ENCODE measurements at places on chromosomes 1 and 21.

- no peak for DNase-seq
Observed at GRCh38 chr1:244173240-244173639, 122.2 kb downstream of the ZBTB18 start.

GRCh38 chr1:195251900-195252299 lies 1356.3 kb downstream of the KCNT2 start:
- no peak for DNase-seq

GRCh38 chr1:165431079-165431478 lies 13.8 kb downstream of the RXRG start:
- DNase-seq: no peak

- no peak for DNase-seq
Observed at GRCh38 chr21:34915364-34915841, 133.7 kb downstream of the RUNX1 start.

DNA sequence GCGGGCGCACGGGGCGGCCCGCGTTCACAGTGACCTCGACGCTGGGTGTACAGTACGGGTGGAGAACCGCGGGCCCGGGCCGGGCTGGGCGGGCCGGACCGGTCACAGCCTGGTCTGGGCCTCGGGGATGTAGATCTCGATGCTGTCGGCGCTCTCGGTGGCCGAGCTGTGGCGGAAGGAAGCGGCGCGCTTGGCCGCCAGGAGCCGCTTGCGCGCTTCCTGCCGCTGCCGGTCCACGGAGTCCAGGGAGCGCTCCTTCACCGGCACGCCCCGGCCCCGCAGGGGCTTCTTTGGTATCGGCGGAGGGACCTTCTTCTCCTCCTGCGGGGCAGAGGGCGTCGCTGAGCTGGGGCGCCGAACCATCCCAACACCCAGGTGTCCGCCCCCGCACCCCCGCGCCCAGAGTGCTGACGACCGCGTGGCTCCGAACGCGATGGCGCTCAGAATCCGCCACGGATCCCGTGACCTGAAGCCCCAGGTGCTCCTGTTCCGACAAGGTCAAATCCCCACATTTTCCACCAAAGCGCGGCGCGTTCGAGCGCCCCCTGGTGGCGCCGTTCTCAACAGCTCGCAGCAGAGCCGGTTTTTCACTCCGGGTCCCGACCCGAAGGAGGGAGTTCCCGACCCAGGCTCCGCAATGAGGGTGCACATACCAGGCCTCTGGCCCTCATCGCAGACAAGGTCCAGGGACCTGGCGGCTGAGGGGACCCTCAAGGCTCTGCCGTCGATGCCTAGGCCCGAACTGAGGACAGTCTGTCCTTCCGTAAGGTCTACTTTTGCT lies 6.6 kb upstream of the SMIM12 start:
- peak; percentile 89 for DNase-seq

DNA sequence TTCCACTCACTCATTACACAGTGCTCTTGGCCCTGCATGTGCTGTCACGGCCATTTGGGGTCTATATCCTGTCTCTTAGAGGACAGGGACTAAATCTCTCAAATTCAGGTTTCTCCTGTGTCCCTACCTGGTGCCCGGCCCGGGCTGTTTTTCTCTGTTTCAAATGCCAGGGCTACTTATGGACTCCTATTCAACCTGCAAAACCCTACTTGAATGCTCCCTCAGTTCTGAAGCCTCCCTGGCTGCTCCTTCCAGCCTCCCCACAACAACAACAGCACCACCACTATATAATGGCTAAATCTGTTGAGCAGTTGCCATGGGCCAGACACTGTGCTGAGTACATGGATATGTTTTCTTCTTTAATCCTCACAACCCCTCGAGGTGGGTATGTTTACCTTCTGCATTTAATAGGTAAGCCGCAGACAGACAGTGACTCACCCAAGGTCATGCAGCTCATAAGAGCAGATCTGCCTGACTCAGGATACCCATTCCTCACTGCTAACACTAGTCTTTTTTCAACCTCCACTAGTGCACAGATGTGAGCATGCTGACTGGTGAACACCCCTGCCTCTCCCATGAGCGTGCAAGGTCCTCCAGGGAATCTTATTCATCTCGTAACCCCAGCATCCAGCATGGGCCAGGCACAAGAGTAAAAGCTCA lies 29.9 kb downstream of the DHRS3 start:
- no peak for DNase-seq

Data from activated T-helper 1 cell treated with Interleukin-2 at 50 U/mL for 16 hours (primary cell).